MV-4-11 (cell line): ENCODE measurements at places on chromosomes 12 and 14.
A peak's percentile ranks its signal among the peaks of the same experiment; 100 is the strongest.

DNA sequence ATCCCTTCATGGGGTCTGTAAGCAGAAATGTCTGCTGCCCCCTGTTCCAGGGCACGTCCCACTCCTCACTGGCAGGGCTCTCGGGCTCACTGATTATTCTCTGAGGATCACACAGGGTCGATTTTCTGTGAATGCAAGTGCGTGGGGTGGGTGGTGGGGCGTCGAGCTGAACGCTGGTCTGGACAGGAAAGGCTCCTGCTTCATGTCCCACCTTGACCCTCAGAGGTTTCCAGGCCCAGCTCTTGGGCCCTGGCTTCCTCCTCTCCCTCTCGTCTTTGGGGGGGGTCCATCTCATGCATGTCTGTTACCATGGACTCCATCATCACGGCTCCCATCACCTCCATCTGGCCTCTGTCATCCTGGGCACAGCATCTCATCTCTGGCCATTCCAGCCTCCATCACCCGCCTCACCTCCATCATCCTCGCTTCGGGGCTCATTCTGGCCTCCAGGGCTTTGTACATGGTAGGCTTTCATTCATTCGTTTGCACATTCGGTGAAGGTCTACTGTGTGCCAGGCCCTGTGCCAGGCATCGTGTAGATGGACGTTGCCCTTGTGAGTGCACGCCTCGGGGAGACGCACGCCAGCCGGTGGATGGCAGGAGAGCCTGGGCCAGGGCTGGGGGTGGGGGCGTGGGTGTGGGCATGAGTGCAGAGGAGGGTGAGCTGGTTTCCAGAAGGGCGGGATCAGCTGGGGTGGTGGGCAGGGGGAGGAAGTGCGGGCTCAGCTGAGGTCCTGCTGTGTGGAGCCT lies 34.7 kb downstream of the RTL1 start:
- no peak for DNase-seq

GRCh38 chr14:105070760-105071137 lies 5.5 kb upstream of the GPR132 start:
- DNase-seq, result no peak

DNA sequence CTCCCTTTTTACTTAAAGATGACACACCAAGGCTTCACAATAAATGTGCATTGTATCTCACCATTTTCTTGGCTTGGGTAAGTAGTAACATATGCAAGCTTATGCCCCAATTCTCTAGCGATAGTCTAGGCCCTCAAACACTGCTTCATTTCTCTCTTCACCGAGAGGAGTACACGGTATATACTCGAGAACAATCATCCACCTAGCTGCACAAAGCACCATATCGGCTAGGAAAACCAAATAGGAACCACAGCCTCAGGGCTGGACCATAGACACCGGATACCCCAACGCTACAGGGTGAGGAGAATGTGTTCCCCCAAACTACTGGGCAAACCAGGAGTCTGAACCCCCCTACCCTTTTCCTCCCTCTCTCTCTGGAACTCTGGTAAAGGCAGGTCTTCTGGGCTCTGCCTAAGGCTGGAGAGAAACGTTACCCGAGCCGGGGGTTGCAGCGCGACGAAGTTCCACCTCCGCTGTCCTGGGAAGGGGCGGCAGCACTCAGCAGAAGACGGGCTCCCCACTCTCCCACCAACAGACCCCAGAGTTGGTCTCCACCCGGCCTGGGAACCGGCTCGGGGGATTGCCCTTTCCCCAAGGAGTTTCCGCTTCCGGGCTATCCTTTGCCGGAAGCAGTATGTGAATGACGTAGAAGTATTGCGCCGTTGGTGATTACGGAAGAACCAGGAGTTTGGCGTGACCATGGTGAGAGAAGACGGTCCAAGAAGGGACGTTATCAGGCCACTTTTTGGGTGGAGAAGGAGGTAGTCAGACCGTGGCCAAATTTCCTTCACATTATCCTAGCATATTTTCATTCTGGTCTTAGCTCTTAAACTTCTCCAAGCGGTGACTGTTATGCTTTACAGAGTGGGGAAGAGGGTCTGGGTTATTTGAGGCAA lies at the start of the genes AREL1 and FCF1:
AREL1 (minus strand) TSS at position 582 of the 896 bp plus-strand sequence. CDS start 27,465 bp downstream, outside the sequence.
FCF1 (plus strand) TSS at position 646 of the 896 bp plus-strand sequence; CDS start at position 700, 54 bp downstream.
- no peak for DNase-seq

DNA sequence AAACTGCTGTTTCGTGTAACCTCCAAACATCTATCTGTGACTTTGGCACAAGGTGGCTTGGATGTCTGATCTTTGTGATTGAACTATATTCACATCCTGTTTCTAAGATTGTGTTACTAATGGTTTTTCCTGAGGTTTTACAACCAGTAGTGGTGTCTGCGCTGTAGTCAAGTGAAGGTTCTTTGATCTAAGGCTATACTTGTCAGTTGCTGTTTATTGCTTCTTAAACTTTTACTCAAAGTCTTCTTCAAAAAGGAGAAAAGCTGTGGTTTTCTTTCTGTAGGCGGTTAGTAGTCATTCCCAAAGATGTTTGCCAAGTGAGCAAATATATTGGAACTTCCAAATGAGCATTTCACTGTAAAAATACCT lies 12.3 kb upstream of the CALM1 start:
- no peak for DNase-seq

- no peak for DNase-seq
Measured at GRCh38 chr14:101761881-101762529, 496 bp downstream of the PPP2R5C start.

GRCh38 chr14:89060191-89060590 lies 235.7 kb downstream of the TTC8 start:
- DNase-seq, result no peak

DNA sequence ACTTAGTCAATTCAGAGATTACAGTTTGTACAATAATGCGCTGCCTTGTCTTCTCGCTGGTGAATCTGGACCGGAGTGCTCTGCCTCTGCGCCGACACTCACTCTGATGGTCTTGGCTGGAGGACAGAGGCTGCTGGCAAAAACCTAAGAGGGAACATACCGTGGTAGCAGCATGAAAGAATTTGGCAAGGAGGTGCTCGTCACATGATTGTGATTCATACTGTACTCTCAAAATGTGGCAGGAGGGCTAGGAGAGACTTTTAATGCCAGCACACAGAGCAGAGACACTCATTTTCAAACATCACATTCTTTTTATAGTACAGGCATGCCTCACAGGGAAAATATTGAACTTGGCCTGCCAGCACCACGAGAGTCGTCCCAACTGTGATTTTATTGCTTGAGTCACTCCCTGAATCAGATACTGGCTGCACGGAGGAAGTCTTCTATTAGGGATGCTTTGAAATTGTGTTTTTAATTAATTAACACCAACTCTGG lies 67.8 kb downstream of the HMGA2 start:
- DNase-seq, result no peak

DNA sequence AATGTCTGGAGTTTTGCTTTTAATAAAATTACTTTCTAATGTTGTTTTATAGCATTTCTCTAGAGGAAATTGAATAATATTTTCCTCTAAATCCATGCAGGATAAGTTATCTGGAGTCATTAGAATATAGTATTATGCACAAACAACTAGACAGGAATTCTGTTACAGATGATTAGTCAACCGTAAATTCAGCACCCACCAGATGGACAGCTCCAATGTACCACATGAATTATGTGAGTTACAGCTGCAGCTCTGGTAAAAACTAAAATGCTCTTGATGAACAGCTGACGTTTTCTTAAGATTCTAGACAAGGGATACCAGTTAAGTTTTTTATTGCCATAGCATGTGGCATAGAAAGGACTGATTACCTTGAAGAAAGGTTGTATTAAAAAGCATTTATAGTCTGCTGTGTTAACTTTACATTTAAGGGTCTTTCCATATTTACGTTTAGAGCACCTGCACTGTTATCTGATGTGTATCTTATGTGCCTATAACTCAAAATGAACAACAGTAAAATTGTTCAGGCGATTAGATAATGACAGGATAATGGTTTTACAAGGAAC lies 321.4 kb upstream of the LRFN5 start:
- no peak for DNase-seq

DNA sequence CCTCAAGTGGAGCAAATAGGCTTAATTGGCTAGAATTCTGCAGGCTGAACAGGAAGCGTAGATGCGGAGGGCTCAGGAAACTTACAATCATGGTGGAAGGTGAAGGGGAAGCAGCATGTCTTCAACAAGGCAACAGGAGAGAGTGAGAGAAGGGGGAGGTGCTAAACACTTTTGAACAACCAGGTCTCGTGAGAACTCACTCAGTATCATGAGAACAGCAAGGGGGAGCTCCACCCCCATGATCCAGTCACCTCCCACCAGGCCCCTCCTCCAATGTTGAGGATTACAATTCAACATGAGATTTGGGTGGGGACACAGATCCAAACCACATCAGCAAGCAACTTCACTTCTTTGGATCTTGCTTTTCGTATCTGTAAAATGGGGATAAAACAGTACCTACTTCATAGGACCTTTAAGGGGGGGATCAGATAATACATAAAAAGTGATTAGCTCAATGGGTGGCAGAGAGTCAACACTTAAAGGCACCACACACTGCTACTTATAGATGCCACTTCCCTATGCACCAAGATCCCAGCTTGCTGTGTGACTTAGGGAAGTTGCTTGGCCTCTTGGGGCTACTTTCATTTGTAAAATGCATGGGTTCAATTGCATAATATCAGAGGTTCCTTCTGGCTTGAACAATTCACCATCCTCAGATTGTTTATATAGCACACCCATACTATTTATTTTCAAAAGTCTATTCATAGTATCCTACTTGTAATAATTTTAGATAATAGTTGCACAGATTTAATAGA lies 184.8 kb upstream of the RPH3A start:
- DNase-seq, result peak; percentile 63

DNA sequence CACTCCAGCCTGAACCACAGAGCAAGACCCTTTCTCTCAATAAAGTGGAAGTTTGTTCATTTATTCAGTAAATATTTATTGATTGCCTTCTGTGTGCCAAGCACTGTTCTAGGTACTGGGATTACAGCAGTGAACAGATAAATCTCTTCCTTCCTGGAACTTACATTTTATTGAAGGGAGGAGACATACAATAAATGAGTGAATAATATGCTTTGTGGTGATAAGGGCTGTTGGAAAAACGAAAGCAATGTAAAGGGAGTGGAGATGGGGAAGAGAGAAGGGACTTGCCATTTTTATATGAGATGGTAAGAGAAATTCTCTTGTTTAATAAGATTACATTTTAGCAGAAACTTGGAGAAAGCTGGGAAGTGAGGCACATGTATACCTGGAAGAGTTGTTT lies 1.6 kb downstream of the GSKIP start:
- DNase-seq, result no peak

- no peak for DNase-seq
Measured at GRCh38 chr14:26121181-26121580, 476.7 kb downstream of the NOVA1 start.

DNA sequence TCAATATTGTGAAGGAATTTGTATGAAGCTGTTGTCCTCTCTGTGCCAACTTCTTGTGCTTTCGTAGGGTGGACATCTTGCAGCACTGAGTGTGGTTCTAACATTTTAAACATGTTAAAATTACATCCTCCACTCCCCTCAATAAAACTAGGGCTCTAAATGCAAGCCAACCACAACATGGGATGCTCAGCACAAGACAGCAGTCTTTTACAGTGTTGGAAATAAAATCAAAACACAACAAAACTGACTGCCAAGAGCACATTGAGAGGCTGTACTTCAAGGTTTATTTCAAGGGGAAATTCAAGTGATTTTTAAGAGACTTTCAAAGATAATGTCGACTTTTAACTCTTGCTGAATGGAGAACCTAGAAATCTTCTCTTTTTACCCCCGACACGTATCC lies 396.9 kb downstream of the TMTC2 start:
- DNase-seq, result no peak

- no peak for DNase-seq
Measured at GRCh38 chr14:70394674-70395306, 22.1 kb downstream of the SYNJ2BP start.

DNA sequence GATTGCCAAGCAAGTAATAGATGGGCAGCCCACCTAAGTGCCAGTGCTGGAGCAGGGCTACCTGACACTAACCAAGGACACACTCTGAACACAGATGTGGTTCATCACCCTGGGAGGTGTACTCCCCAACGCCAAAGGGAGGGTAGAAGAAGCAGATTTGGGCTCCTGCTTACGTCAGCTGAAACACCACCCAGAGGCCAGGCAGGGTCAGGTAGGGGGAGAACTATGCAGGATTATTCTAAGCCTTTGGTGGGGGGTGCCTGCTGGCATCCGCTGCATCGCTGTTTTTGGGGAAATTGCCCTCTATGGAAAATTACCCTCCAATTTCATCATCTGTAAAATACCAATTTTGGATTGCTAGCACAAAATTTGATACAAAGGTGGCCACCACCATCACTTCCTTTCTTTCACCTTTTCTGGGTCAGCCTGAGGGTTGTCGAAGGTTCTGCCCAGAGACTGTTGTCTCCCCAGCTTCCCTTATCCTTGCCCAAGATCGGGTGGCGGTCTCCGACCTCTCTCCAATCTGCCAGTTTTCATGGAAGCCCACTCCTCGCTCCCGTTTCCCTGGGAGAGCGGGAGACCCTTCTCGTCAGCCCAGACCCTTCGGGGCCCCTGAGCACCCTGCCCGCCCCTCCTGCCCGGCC lies 535 bp downstream of the BIN2 start:
- DNase-seq, result no peak

DNA sequence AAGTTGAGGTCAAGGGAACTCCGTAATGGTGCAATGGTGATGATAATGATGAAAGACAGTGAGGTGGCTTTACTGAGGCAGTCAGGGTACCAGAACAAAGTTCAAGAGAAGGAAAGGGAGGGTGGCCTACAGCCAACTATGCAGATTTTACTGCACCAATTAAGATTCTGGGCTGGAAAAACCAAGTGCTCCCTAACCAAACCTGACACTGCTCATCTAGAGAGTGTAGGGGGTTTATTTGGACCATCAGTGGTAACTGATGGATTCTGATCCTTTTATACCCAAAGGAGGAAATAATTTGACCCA lies 387 bp downstream of the LRRC9 start:
- no peak for DNase-seq

DNA sequence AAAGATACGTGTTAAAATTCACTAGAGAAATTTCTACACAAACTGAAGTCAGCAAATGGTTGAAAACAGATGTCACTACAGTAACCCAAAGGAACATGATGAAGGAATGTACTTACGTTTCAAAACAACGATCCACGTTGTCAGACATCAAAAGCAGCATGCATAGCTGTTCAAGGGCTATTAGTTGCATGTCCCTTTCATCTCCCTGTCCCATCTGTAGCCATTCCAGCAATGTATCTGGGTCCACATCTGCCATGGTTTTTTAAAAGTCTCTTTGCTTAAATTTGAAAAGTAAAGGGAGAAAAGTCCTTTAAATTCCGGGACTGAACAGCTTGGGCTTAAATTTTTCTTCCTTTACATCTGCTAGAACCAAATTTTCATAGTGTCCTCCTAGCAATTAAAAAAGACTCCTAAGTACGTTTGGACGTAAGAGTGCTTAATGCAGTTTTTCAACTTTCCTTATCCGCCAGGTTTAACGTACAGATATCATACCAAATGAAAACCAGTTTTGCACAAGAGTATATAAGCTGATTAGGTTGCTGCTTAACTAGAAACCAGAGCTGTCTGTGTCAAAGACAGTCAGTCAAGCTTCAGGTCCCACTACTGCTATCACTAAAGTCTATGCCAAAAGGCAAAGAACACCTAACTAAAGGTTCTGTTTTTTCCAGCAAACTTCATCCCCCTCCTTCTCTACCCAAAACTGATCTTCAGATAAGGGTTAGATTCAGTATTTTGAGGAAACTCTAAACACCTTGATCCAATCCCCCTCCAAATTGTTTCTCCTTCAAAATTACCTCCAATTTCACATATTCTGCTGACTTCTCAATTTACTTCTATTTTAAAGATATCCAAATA lies 1.7 kb downstream of the HECTD1 start:
- no peak for DNase-seq

- no peak for DNase-seq
Measured at GRCh38 chr14:80275208-80275850, 64.0 kb upstream of the DIO2 start.
